Ovary (tissue), 10 donors: ENCODE measurements at places on chromosomes 13 and 19.

DNA sequence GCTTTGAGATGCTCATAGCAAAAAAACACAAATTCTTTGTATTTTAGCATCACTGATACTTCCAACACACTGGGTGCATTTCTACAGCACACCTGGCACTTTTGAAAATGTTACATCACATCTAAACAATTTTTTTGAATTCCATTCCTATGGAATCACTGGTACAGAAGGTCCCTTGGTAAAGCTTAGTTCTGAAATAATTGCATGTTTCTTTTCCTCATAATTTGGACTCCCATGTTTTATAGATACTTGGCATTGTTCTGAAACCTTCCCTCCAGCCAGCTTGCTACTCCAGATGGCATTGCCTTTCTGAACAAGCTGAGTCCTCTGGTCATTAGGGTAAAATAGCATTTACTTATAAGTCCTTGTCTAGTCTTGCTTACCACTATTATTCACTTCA is 481.3 kb upstream of the GPC6 start:
- DNase-seq: no peak
- H3K27me3 ChIP-seq: no peaks in the 10 kb centered on the region
- no peak overlapping the region for H3K27ac ChIP-seq
- H3K4me3 ChIP-seq: no peak overlapping the region
- no peaks in the 10 kb centered on the region for H3K36me3 ChIP-seq

- peak; percentile 39 for DNase-seq
- H3K27ac ChIP-seq: no peak overlapping the region
- peaks cover 7% of the 10 kb centered on the region for H3K4me1 ChIP-seq
These were observed 173.6 kb downstream of the NUFIP1 start for GRCh38 chr13:44815623-44816022.

DNA sequence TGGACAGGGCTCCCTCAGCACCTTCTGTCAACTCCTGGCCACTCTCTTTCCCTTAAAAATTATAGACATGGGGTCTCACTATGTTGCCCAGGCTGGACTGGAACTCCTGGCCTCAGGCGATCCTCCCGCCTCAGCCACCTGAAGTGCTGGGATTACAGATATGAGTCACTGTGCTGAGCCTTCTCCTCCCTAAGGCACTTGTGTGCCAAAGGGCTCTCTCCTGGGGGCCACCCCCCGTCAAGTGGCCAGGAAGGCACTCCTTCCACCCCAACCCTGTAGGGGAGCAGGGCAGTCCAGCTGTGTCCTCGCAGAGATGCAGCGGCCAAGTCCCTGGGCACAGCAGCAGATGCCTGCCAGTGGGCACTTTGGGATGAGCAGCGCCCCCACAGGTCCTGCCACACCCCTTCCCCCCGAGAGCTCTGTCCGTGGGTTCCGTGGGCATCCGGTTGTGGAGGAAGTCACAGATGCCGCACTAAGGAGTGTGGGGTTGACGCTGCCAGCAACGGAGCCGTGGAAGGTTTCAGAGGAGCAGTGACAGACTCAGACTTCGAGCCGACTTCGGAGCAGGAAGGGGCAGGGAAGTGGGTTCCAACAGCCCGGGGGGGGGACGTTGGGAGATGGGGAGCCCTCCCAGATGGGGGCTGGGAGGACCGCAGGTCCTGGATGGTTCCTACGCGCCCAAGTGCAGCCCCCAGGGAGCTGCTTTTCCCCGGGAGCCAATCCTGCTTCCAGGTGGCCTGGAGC is 3.3 kb upstream of the UQCR11 start:
- H3K4me1 ChIP-seq: peaks cover 14% of the 10 kb centered on the region
- no peaks in the 10 kb centered on the region for H3K36me3 ChIP-seq
- no peaks in the 10 kb centered on the region for H3K27me3 ChIP-seq
- H3K4me3 ChIP-seq: no peak overlapping the region

- peaks cover 9% of the 10 kb centered on the region for H3K4me1 ChIP-seq
- no peak overlapping the region for H3K4me3 ChIP-seq
- H3K27me3 ChIP-seq: no peaks in the 10 kb centered on the region
- no peaks in the 10 kb centered on the region for H3K36me3 ChIP-seq
These were observed 64.4 kb upstream of the TM9SF2 start for GRCh38 chr13:99436686-99437416.

DNA sequence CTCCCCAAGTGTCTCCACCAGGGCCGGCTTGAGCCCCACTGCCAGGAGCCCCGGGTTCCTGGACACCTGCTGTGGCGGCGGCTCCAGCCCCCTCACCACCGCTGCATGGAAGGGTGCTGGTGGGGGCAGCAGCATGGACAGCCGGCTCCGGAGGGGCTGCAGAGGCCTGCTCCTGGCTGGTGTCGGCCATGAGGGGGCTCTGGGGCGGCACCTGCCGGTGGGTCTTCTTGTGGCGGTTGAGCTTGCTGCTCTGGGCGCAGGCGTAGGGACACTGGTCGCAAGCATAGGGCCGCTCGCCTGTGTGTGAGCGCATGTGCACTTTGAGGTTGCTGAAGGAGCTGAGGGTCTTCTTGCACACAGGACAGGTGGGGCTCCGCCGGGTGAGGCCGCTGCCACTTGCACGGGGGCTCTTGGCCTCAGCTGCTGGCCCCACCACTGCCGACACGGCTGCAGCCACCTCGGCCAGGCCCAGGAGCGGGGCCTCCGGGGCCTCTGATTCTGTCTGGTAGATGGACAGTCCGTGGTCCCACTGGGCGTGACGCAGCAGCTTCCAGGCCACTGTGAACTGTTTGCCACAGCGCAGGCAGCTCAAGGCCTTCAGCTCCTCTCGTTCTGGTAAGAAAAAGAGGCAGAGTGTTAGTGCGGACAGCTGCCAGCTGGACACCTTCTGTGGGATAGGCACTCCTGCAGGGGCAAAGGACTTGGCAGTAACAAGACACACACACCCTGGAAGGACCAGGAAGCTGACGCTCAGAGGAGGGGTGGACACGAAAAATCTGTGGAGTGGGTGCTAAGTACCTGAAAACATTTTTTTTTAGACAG is 4.1 kb downstream of the ZNF296 start:
- DNase-seq: no peak
- H3K4me3 ChIP-seq: no peak overlapping the region
- H3K27ac ChIP-seq: no peak overlapping the region
- H3K27me3 ChIP-seq: no peaks in the 10 kb centered on the region
- peaks cover 6% of the 10 kb centered on the region for H3K4me1 ChIP-seq

DNA sequence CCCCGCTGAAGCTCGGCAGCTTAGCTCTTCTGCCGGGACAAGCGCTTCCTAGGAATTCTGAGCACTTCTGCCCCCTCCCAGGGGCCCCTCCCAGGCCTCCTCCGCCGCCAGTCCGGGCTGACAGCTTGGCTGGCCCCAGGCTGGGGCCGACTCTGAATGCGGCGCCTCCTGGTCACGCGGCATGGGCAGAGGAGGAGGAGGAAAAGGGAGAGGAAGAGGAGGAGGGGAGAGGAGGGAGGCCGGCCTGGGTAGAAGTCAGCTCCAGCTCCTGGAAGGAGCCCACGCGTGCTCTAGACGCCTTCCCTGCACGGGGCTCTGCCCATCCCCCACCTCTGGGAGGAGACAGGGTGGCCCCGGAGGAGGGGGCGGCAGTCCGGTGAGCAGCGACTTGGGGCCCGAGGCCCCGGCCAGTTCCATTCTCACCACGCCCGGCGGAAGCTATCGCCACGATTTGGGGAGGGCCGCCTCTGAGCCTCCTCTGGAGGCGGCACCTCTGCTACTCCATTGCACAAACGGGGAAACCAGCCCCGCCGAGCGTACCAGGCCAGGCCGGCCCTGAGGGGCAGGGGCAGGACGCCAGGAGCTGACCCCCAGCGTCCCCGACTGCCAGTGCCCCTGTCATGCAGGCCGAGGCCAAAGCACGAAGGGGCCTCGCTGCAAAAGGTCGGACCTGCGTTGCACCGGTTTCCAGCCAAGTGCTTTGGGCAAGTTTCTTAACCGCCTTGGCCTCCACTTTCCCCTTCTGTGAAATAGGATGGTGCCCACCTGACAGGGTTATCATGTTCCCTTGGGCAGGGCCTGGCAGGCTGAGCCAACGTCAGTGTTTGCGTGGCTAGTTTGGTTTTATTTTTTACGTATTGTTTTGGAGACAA is 31.6 kb downstream of the CCNE1 start:
- H3K4me1 ChIP-seq: peaks cover 7% of the 10 kb centered on the region
- peak; percentile 67 for DNase-seq
- H3K27ac ChIP-seq: no peak overlapping the region

DNA sequence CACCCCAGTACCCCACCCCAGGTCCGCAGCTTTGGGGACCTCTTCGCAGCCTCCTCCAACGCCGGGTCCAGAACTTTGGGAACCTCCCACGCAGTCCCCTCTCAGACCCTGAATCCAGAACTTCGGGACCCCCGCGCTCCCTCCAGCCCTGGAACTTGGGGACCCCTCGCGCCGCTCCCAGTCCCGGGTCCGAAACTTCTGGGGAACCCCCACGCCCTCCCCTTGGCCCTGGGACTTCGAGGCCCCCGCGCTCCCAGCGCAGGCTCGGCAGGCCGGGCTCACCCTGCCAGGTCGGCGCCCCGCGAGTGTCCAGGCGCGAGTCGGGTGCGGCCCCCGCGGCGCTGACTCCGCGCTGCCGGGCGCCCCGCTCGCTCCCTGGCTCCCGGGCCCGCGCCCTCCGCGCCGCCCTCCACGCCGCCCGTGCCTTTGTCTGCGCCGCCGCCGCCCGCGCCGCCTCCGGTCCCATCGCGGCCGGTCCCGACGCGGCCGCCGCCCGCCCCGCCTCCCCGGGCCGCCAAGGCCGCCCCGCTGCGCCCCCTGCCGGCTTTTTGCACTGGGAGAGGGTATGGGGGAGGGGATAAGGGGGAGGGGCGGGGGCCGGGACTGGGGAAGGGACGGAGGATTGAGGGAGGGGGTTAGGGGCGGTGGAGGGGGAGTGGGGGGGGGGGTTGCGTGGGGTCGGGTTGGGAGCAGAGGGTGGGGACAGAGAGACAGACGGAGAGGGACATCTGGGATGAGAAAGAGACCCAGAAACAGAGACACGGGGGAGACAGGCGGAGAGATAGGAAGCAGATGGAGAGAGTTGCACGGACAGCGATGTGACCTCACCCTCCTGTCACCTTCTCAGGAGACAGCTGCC is at the start of gene HOMER3:
Gene HOMER3, minus strand, starts transcription at position 449 of the 859 bp plus-strand sequence. CDS start 2,235 bp downstream, outside the sequence.
- H3K27ac ChIP-seq: no peak within 1 kb of the TSS
- H3K36me3 ChIP-seq: no peaks in the 10 kb centered on the region
- no peaks in the 10 kb centered on the region for H3K4me1 ChIP-seq
- DNase-seq: peak; percentile 88

- no peaks in the 10 kb centered on the region for H3K27me3 ChIP-seq
- DNase-seq: peak; percentile 49
- H3K27ac ChIP-seq: peak within 1 kb of the TSS; percentile 5
These were observed at the start of gene ARHGEF1 for GRCh38 chr19:41882568-41883462. Gene ARHGEF1, plus strand, starts transcription at chr19:41883184. Its CDS starts 4,899 bp downstream, at chr19:41888083.

DNA sequence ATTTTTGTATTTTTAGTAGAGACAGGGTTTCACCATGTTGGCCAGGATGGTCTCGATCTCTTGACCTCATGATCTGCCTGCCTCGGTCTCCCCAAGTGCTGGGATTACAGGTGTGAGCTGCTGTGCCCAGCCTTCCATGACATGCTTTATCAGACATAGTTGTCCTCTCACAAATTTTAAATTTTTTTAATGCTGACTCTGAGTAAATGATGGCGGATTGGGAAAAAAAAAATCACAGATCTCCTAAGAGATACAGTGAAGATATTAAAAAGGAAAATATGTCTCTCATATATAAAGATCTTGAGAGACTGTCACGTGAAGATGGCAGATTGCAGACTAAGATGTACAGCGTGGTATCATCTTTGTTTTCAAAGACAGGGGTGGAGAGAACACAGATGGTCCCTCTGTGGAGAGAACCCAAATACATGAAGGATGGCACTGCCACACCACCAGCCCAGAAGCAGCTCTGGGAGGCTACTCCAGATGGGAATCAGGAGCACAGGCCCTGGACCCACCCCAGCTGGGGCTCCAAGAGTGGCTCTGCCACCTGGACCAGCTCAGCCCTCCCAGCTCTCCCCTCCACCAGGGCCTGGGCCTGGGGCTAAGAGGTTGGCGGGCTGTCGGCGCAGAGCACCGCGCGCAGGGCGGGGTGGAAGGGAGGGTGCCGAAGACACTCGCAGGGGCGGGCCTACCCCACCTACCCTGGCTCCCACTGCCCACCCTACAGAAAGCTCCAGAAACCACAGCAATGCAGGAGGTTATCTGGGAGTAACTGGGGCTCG is 20.0 kb upstream of the CCNP start:
- H3K36me3 ChIP-seq: no peaks in the 10 kb centered on the region
- no peak for DNase-seq
- H3K4me3 ChIP-seq: no peak overlapping the region
- H3K4me1 ChIP-seq: peaks cover 10% of the 10 kb centered on the region

GRCh38 chr13:93235258-93236015 is 8.8 kb downstream of the GPC6 start:
- peaks cover 2% of the 10 kb centered on the region for H3K4me1 ChIP-seq
- H3K4me3 ChIP-seq: no peak overlapping the region
- no peaks in the 10 kb centered on the region for H3K27me3 ChIP-seq
- DNase-seq: no peak
- H3K36me3 ChIP-seq: no peaks in the 10 kb centered on the region

DNA sequence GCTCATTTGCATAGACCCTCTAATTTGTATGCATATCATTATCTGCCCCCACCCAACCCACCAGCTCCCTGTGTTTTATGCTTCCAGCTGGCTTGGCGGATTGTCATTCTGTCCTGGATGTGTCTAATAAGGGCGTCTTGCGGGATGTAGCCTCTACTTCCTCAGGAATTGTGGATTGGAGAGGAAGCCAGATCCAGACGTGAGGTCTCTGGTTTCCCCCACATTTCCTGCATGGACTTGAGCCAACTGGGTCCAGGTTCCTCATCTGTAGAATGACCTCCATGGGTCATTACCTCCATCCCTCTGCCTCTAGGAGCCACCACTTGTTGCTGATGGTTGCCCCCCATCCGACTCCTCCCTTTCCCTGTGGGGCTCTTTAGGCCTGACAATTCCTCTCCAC is 7.3 kb downstream of the TNFSF14 start:
- no peaks in the 10 kb centered on the region for H3K4me1 ChIP-seq
- H3K27ac ChIP-seq: no peak overlapping the region
- H3K4me3 ChIP-seq: no peak overlapping the region
- H3K27me3 ChIP-seq: no peaks in the 10 kb centered on the region

DNA sequence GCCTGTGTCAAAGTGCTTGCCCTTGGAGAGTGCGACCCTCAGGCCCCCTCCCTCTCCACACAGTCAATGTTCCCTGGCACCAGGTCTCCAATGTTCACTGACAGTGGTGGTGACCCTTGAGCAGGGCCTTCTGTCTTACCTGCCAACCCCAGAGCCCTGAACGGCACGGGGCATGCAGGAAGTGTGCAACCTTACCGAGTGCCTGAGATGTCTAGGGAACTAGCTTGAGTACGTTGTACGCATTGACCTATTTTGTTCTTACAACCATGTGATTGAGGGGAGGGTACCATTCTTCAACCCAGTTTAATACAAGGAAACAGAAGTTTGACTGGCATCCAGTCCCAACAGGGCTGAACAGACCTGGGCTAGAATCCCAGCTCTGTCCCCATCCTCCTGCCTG is 13.2 kb downstream of the MAG start:
- no peak for DNase-seq
- H3K4me1 ChIP-seq: peaks cover 19% of the 10 kb centered on the region
- no peaks in the 10 kb centered on the region for H3K27me3 ChIP-seq
- H3K27ac ChIP-seq: no peak overlapping the region

- no peaks in the 10 kb centered on the region for H3K36me3 ChIP-seq
- DNase-seq: no peak
- no peaks in the 10 kb centered on the region for H3K27me3 ChIP-seq
- H3K27ac ChIP-seq: no peak overlapping the region
These were observed 1514.7 kb upstream of the MIR17HG start for GRCh38 chr13:89832827-89833226.
